ENCODE measurements at places on chromosomes 7 and 10.

DNA sequence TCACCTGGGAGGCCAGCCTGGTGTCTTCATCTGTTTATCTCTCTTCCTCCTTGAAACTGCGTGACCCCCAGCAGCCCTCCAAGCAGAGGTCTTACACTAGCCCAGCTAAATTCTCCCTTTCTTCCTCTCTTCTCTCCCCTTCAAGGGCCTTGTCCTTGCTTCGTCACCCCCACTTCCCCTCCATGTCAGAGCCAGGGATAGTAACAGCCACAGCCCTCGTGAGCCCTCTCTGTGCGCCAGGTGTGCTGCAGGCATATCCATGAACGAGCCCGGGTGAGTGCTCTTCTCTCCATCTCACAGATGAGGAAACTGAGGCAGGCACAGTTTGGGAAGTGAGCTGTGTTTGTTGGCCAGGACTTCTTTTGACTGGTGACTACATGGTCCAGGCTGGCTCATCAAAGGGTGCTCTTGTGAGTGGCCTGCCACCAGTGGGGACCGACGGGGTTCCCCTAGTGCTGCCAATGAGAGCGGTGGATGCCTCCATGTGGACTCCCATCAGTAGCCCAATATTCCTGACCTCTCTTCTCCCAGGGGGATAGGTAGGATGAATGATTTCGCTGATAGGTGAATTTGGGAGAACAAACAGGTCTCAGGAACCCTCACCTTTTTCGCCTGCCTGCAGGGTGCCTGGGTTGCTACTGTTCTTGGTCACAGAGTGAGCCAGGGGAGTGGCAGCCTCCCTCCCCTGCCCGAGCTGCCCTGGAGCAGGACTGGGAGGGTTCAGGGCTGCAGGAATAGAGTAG lies 38.1 kb downstream of the ADRA2A start:
- DNase-seq = no peak

DNA sequence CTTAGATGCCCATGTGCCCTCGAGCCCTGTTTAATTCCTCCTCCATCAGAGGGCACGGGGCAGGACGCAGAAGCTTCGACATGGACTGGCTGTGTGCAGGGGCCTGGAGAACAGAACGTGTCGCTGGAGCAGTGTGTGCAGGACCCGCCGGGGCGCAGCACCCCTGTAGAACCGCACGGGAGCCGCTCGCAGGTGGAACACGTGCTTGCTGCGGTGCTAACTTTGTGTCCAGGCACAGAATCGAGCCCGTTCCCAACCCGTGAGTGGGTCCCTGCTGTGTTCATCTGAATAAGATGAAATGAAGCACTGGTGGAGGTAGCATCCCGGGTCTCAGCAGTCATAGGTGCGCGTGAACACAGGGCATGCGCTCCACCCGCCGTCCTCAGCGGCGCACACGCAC lies 116.9 kb downstream of the WDR37 start:
- no peak for DNase-seq

DNA sequence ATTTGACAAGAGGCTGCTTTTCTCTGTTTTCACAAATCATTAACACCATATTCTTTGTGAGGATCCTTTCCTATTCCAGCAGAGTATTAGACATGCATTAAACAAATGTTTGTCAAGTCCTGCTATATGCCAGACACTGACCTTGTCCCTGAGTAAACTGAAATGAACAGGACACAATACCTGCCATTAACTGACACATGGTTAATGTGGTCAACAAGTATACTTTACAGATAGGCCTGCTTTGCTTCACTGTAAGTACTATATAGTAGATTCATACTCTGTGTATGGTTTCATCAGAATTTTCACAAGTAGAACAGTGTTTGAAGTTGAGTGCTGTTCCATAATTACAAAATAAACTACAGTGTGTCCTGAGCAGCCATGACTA lies 5.9 kb downstream of the TNKS2 start:
- DNase-seq = no peak

GRCh38 chr7:101241015-101241363 lies 3.4 kb upstream of the CLDN15 start:
- DNase-seq = no peak

DNA sequence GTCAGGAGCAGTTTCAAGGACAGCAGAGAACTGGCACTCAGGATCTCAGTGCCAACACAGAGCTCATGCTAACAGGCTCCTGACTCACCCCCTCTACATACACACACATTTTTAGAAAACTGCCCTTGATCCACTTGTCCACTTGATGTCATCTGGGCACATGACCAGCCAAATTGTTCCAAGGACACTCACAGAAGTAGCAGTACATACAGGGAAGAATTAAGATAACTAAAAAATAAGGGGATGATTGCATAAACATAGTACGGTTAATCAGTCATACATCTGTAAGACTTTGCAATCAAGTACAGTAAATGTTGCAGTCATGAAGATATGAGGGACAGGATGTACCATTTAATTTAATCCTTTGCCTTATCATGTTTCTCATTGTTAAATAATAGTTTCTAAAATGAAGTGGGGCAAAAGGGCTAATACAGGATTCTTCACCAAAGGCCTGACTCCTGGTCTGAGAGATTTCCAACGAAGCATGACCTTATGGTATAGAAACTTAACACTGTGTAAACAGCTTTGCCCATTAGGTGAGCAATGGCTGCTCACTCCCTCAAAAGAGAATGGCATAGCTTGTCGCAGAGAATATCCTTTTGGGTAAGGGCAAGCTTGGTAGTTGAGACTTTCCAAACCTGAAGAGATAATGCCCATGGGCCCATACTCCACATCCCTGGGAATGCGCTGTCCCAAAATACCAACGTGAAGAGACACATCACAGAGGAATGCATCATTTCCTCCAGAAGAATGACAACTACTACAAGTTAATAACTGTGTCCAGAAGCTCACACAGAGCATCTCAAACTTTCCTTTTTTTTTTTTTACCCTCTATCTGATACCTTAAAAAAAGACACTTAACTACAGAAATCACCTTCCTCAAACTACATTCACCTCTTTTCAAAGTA lies 94.1 kb downstream of the ARMH3 start:
- no peak for DNase-seq

Measured in activated CD4-positive, alpha-beta T cell treated with anti-CD3 and anti-CD28 coated beads for 24 hours (primary cell).